Activated naive CD4-positive, alpha-beta T cell (primary cell): ENCODE measurements at places on chromosomes 7 and 10.

GRCh38 chr10:3902809-3903410, 117.9 kb upstream of the KLF6 start:
- no peak for DNase-seq

DNA sequence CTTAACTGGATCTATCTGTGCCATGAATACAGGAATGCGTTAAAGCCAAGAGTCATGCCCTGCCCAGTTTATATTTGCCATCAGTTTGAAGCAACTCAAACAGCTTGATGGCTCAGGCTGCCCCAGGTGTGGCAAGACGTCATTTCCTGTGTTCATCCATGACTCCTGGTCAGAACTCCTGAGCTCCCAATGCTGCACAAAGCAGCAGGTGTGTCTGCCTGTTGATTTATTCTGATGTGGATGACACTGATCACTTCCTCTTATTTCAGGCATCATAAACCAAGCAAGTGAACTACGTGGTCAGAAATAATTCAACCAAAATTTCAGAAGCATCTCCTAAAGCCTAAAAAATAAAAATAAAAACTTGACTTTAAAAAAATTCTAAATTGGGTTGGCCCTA, 68.5 kb downstream of the EZH2 start:
- DNase-seq, result no peak

GRCh38 chr10:44439239-44439957, 54.5 kb upstream of the CXCL12 start:
- DNase-seq, result no peak

GRCh38 chr10:121788717-121789116, 139.1 kb downstream of the ATE1 start:
- no peak for DNase-seq

DNA sequence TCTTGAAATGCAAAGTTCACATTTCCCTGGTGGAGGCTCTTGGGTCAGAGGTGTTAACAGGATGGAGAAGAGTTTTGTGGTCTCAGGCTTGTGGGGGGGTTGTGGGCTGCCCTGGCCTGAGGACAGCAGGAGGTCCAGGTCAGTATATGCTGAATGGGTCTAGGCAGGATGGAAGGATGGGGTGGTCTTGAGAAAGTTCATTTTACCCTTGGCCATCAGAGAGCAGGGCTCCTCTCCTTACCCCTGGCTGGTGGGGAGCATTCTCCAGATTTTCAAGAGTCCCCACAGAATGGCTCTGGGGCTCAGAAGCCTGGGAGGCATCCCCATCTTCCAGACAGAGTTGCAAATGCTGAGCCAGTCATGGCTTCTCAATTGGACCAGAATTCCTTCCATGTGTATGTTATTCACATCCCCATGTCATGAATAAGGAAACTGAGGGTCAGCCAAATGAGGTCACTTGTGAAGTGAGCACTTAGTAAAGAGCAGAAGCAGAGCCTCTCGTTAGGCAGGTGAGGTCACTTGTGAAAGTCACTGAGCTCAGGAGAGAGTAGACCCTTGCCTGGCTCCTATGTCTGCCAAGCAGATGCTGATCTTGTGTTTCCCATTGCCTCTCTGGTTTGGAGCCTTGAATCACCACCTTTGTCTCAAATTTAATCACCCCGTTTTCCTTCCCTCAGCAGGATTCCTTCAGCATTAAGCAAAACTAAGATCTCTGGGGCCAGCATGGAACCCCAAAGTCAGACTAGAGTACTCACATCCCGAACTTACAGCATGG, 33.0 kb downstream of the MBL2 start:
- DNase-seq, result no peak

DNA sequence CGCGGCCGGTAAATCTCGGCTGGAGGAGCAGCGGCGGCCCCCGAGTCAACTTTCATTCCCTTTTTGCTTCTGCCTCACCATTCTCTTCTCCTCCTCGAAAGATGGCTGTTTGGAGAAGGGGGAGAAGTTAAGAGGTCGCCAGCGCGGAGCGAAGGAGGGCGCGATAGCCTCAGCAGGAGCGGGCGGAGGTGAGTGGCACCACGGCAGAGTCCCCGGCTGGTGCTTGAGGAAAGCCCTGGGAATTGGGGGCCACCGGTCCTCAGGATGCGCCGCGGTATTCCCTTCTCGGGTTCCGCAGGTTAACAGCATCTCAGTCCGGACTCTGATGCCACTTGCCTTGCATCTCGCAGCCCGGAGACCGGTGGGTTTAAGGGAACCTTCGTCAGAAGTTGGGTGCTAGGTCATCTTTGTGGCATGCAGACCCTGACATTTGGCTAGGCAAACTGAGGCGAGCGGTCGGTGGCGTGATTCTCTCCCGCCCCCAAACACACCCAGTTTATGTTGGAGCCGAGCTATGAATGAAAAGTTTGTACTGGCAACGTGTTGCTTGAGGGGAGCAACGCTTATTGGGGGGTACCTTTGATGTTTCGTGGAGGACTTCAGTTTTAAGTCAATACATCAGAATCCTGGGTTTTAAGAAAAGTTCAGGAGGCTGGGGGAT, 59.5 kb upstream of the PRPS1L1 start:
- no peak for DNase-seq

- no peak for DNase-seq
These were observed at the start of gene FGF8 for GRCh38 chr10:101775273-101776160. TSS of gene FGF8 (minus strand) at chr10:101776114. CDS start at chr10:101775900, 214 bp downstream.

DNA sequence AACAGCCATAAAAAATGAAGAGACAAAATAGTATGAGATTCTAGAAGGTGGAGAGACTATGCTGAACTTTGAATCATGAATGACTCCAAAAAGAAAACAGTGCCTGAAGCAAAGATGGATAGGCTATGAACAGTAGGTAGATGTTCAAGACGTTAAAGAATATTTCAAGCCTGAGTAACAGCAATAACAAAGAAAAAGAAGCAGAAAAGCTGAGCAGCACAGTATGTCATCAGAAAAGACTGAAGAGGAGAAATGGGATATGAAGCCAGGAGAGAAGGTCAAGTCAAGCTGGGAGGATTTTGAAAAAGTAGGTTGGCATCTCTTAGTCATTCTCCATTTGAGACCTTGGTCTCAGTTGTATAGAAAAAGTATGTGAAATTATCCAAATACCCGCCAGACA, 484.4 kb downstream of the SORCS1 start:
- DNase-seq, result no peak

GRCh38 chr10:86218842-86219241, 147.8 kb downstream of the GRID1 start:
- no peak for DNase-seq

- no peak for DNase-seq
These were observed 83.2 kb downstream of the CAMK1D start for GRCh38 chr10:12432402-12433189.

DNA sequence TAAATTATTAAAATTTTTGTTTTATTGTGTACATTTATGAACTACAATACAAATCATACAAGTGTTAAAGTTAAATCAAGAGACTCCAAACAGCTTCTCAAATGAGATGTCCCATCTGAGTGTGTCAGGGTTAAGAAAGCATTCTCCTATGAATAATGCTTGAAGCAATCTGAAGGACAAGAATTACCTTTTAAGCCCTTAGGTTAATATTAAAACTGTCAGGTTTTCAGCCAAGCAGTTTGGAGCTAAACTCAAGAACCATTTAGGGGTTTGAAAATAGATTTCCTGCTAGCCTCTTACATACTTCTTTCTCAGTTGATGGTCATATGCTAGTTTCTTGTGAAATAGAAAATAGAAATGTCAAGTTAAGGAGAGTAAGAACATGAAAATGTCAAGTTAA, 38.3 kb downstream of the LIPJ start:
- DNase-seq, result no peak

GRCh38 chr10:24857031-24857725, 95.2 kb downstream of the PRTFDC1 start:
- no peak for DNase-seq

DNA sequence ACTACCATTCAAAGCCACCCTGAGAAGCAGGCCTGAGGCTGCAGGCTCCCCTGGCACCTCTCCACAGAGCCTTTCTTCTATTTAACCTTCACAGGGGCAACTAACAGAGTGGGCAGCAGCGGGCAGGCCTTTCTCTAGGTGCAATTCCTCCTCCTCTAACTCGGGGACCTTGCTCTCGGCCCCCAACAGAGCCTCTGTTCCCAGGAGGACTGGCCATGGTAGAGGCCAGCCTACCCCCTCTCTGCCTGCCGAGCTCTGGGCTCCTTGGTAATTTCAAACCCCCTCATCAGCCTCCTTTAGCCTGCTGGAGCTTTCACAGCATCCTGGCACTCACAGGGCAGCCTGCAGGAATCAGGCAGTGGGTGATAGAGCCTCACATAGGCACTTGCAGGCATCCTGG, 920.8 kb upstream of the ZNF722 start:
- no peak for DNase-seq

- no peak for DNase-seq
These were observed 51.7 kb downstream of the ADRA2A start for GRCh38 chr10:111128331-111129180.

GRCh38 chr7:104225451-104225850, 17.6 kb upstream of the ORC5 start:
- DNase-seq, result no peak

- DNase-seq, result no peak
These were observed 49.5 kb downstream of the NEURL1 start for GRCh38 chr10:103542764-103543616.

GRCh38 chr7:76356823-76357222, 2.0 kb downstream of the YWHAG start:
- DNase-seq, result no peak

DNA sequence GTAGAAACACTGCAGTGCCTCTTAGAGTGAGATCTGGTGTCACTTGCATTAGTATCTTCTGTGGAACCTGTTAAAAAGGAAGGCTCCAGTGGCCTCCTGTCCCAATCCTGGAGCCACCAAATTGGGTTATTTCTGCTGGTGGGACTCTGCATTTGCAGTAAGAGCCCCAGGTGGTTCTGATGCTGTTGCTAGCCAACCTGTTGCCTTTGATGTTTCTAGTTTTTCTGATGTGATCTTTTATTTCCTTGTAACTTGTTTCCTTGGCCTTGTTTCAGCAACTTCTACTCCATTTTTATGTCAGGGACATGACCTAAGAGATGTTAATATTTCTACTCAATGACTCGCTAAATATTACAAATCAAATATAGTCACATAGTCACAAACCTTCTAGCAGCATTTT, 12.5 kb upstream of the STN1 start:
- DNase-seq, result no peak

GRCh38 chr7:55425141-55425752, 60.1 kb downstream of the LANCL2 start:
- no peak for DNase-seq

DNA sequence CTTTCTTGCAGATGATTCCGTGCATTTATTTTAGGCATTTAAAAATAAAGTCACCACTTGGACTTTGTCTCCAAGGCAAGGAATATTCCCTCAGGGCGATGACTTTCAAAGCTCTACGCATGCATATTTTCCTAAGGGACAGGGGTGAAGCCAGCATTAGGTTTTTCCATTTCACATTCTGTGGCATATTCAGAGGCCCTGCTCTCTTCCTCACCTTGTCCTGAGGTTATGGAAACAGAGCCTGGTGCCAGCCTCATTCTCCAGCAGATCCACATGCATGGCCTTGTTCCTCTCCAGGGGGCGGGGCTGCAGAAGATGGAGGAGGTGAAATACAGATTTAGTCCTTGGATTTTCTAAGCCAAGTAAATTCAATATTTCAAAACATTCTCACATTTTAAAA, 11.6 kb upstream of the LYZL1 start:
- no peak for DNase-seq

DNA sequence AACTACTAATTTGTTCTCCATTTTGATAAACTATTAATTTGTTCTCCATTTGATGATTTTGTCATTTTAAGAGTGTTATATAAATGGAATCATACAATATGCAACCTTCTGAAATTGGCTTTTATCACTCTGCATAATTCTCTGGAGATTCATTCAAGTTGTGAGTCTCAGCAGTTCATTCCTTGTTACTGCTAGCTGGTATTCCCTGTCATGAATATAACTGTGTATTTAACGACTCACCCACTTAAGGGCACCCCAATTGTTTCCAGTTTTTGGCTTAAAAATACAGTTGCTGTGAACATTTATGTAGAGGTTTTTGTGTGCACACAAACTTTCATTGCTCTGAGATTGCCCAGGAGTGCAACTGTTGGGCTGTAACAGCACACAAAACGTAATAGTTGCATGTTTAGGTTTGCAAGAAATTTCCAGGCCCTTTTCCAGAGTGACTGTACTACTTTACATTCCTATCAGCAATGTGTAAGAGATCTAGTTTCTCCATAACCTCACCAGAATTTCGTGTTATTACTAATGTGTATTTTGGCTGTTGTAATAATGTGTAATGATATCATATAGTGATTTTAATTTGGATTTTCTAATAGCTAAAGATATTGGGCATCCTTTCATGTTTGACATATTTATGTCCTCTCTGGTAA, 153.2 kb upstream of the ADCY1 start:
- no peak for DNase-seq

DNA sequence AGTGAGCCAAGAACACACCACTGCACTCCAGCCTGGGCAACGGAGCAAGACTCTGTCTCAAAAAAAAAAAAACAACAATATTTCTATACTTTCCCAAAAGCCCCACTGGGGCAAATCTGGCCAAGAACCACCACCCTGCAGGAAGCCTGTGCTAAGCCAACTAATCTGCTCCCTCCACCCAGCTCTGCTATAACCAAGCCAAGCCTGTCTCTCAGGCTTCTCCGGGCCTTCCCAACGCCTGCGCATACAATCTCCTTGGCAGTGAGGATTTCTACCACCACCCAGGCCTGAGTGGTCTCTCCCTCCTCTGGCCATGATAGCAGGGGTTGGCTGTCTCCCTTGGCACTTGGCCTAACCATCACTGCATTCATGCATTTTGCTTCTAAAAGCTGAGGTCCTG, 14.2 kb downstream of the DDX56 start:
- DNase-seq, result no peak

GRCh38 chr7:16926283-16926682, 44.5 kb upstream of the AGR3 start:
- DNase-seq, result no peak

DNA sequence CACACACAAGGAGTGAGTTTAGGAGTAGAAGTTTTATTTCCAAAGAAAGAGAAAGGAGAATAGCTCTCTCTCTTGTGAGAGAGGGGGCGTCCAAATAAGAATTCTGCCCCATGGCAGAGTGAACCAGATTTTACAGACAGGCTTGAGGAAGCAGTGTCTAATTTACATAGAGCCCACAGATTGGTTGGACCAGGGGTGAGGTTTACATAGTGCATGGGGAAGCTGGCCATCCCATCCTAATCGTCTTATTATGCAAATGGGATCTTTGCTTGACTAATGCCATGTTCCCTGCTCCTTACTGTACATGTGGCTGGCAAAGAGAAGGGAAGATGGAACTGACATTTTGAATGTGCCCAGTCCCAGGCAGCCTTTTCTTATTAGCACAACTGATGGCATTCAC, 60.0 kb upstream of the ACSM6 start:
- no peak for DNase-seq

DNA sequence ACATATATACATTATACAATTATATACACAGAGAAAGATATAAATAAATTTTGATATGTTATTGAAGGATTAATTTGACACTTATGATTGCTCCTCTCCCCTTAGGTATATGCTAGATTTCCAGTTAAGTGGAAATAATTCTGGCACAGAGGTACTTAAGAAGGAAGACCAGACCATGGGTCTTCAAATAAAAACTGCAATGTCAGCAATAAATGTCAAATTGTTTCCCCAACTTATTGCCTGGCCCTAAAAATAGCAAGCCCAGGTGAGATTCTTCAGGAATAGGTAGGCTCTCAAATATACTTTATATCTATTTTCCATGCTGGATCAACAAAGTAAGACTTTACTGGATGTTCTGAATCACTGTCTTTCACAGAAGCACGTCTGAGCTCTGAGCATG, 551.3 kb upstream of the STEAP1 start:
- no peak for DNase-seq

- no peak for DNase-seq
These were observed 106.2 kb upstream of the KCTD7 start for GRCh38 chr7:66522518-66522917.
